ENCODE measurements at places on chromosomes 12 and 14.

- no peak for DNase-seq
Measured at GRCh38 chr14:96265383-96266095, 9.5 kb downstream of the BDKRB1 start.

GRCh38 chr12:52245962-52246569, 13.0 kb downstream of the KRT7 start:
- DNase-seq: no peak

- no peak for DNase-seq
Measured at GRCh38 chr14:102980409-102980810, 57.9 kb downstream of the AMN start.

DNA sequence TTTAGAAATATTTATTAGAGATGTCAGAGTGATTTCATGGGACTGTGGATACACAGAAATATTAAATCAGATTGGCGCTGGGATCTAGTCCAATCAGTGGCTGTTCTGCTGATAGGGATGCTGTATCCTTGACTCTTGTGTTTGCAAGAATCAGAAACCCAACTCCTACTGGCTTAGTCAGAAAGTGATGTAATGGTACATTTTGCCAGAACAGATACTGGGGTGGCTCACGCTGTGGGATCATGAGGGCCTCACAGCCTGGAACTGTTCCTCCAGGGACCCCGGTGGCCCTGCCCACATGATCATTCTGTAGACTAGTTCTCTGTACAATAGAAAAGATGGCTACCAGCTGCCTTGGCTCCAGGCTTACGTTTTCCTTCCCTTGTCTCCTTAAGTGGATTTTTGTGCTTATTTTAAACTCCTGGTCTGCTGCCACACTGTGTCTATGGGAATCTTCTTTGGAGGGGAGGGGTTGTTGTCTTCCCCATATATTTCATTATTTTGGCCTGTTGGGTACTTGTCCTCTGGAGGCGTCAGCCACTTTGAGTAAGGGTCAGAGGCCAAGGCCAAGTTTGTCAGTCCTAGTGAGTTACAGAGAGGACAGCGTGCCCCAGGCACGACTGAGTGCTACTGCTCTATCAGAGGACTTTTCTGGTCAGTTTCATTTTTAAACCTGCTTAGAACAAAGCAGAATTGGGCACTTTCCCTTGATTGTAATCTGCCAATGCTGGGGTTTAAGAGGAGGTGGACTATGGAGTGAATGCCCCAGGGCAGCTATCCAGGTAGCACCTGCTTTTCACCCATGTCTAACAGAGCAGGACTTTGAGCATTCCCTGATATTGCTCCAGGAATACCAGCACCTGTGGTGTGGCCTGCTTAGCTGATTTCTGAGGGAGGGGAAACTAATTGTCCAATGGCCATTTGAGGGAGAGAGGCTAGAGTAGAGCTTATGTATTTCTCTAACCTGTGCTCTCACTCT, 164.3 kb downstream of the SLC5A8 start:
- no peak for DNase-seq

DNA sequence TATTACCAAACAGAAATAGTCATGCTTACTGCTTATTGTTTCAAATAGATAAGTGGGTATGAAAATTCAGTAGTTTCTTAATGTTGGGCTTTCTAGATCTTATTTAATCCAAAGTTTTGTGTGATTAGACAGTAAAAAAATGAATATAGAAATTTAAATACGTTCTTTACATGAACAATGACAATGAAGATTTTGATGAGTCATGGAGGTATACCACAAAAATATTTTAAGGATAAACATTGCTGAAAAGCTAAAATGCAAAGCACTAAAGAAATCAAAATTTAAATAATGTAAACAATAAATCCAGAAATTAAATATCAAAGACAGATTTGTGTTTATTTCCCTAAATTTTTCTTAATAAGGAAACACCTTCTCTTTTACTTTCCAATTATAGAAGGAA, 78.3 kb downstream of the PIK3C2G start:
- DNase-seq: no peak

DNA sequence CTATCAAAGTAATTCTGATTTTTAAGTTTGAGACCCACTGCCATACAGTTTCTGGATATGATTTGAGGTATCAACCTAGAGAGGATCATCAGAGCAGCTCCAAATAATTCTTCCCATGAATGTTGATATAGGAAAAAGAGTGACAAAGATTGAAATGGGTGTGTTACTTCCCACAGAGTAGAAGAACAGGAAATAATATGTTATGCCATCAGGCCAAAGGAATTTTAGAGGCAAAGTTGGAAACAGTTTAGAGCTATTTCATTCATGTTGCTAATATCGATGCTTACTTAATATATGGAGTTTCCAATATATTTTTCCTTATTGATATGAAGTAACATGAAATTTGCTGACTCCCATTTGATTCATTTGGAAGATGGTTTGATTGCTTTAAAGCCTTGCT, 8.9 kb upstream of the MSRB3 start:
- no peak for DNase-seq

DNA sequence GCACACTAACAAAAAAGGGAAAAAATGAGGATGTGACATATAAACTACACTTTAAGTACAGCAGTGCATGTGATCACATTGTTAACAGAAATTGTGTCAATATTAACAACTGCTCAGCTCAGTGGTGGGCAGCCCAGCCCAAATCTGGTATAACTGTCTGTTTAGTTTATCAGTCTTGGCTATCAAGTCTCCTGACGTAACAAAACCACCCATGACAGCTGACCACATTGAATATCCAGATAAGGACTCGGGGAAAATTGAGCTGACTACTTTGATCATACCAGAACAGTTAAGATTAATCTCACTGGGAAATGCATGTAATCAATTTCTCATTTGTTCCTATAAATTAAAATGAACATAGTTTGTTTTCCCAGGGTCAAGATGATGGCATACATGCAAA, 396.6 kb downstream of the SNAPC1 start:
- no peak for DNase-seq

- no peak for DNase-seq
Measured at GRCh38 chr14:85883966-85884365, 354.0 kb downstream of the FLRT2 start.

DNA sequence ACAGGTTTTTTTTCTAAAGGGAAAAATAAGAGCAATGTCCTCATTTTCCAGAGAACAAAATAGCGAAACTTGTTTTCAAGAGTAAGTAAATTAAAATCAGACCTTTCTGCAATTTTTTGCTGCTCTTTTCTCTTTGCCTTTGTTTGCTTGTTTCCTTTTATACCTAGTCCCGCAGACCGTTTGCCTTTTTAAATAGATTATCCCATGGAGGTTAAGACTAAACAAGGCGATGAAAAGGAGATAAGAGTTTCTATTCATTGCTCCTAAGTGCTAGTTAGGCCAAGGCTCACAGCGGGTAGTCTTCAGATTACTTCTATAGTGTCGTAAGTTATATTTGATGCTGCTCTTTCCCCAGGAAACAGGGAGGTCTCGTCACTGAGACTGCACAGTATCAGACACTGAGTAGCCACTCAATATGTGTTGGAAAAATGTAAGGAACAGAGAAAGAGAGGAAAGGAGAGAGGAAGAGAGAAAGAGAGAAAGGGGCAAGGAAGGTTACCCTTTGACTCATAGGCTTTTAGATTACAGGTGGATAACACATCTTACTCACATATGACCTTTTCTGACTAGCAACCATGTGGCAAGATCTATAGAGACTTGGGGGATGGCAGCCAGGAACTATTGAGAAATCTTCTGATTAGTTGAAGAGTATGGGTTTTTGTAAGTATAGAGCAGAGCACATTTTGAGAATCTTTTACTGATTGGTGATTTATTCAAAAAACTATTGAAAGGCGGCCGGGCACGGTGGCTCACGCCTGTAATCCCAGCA, 107.5 kb upstream of the PARP11 start:
- DNase-seq: no peak

- no peak for DNase-seq
Measured at GRCh38 chr12:57198329-57198728, 18.3 kb upstream of the NXPH4 start.

- DNase-seq: no peak
Measured at GRCh38 chr12:99413751-99414150, 233.8 kb upstream of the GARIN6 start.

DNA sequence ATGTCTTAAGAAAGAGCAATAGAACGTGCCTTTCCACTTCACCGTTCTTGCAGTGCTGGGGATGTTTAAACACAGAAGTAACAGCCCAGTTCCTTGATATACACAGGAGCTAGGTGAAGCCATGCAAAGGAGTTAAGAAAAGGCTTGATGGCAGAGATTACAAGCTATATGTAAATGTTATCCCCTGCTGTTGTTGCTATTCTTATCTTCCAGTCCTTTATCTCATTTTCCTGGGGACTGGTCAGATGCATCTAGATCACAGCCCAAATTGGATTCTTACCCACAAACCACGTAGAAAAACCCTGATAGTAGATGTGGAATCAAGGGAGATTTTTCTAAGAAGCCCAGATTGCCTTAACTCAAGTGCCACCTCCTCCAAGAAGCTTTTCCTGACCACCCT, 5.5 kb downstream of the ASCL1 start:
- no peak for DNase-seq

- no peak for DNase-seq
Measured at GRCh38 chr14:57364659-57365450, 25.5 kb upstream of the NAA30 start.

DNA sequence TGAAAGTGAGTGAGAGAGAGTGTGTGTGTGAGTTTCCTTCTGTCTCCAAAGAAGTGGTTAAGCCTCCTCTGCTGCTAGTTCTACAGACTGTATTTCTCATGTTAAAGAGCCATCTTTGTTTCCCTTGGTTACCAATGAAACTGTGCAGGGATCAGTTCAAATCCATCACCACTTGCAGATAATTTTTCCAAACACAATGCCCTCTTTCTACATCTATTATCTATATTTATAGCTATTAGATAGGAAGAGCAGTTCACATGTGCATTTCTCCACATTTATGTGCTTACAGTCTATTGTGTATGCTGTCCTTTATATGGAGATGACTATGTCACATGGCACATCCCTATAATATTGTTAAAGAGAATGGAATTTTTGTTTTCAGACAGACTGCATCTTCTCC, 2.2 kb upstream of the DAAM1 start:
- DNase-seq: no peak

GRCh38 chr14:97838986-97839385, 1041.8 kb downstream of the VRK1 start:
- no peak for DNase-seq

- no peak for DNase-seq
Measured at GRCh38 chr14:63283884-63284248, 34.9 kb downstream of the GPHB5 start.

DNA sequence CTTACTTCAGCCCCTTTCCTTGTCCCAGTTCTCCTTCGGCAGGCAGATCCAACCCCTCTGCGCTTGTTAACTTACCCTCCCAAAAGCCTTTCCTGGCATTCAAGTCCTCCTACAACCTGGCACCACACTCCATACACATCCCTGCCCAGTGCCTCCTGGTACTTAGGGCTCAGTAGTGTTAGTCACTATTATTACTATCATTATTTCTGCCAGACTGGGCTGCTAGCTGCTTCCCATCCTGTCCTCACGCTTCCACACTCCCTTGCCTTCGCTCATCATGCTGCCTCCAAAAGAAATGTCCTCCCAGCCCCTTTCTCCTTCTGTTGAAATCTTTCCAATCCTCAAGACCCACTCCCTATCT, 1.6 kb upstream of the HDAC7 start:
- DNase-seq: no peak

DNA sequence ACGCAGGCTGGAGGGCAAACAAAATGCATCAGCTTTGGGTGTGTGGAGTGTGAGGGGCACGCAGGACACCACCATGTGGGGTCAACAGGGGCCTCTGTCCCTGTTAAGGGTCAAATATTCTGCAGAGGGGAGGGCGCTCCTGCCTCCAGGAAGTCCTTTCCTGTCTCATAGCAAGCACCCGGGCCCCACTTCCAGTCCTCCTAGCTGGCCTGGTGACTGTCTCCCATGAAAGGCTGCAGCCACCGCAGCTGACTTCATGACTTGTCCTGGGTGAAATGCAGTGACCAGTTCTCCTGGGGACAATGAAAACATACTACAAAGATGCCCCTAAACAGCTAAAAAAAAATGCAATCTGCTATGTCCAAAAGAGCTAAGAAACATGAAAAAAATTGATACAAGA, 53.6 kb downstream of the LGMN start:
- no peak for DNase-seq

GRCh38 chr14:51540364-51540763, 111.3 kb upstream of the FRMD6 start:
- DNase-seq: no peak

- no peak for DNase-seq
Measured at GRCh38 chr12:84079626-84080025, 833.0 kb downstream of the SLC6A15 start.

DNA sequence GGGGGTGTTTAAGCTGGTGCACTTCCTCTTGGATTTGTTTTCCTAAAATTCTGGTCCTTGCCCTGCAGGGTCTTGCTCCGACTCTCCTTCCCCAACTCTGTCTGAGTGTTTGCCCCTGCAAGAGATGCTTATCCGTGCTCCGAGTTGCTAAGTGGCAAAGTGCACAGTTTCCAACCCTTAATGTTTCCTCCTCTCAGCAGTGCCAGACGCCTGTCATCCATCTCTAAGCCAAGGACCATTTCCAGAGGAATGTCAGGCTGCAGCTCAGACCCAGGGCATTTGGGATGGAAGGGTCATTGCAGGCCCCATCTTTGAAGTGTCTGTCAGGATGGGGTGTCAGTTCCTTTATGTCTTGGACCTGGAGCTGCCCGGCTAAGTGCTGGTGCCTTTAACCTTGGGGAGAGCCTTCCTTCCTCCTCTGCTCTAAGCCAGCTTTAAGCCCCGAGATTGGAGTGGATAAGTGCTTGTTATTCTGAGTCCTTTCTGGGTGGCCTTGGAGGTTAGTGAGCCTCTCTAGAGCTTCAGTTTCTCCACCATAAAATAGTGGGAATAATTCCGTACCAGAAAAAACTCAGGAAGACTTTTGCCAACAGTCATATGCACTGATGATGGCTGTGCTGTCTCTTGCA, 15.0 kb downstream of the WNT5B start:
- DNase-seq: no peak

- DNase-seq: no peak
Measured at GRCh38 chr14:61733972-61734371, 28.2 kb upstream of the SNAPC1 start.

DNA sequence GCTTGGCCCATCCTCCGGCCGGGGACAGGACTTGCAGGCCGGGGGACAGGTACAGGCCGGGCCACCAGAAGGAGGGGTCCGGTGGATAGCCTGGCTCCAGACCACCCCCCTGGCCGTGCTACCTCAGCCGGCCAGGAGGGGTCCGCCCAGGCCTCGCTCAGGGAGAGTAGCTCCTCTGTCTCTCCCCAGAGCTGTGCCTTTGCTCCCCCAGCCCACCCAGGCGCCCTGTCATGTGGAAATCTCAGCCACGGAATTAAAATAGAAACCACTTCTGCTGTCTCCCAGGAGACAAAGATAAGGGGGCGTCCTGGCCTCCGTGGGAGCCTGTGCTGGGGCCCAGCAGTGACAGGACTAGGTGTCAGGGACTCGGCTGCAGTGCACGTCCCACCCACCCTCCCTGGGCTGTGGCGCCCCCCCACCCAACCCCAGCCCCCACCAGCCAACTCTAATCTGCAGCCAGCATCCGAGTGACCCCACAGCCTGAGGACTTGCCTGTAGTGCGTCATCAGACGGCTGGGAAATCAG, 3.3 kb upstream of the CRIP2 start:
- DNase-seq: no peak
